Left ventricle myocardium superior (tissue), 1 donor: ENCODE measurements at places on chromosomes 1 and 21.

GRCh38 chr1:38727684-38728584 lies 131.6 kb downstream of the RRAGC start:
- DNase-seq, result peak; percentile 65

DNA sequence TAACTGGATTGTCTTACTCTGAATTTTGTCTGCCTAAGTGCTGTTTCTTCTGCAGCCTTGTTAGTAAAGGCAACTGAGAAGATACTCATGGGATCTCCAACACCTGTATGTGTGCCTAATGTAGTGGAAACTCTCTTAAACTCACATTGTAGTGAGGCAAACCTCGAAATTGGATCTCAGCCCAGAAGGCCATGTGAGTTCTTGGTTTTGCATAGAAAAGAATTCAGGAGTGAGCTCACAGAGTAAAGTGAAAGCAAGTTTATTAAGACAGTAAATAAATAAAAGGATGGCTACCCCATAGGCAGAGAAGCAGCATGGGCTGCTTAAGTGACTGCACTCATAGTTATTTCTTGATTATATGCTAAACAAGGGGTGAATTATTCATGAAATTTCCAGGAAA lies 1344.7 kb downstream of the NCAM2 start:
- no peak for DNase-seq

GRCh38 chr1:1185101-1185765 lies 11.6 kb downstream of the TTLL10 start:
- DNase-seq, result peak; percentile 20

DNA sequence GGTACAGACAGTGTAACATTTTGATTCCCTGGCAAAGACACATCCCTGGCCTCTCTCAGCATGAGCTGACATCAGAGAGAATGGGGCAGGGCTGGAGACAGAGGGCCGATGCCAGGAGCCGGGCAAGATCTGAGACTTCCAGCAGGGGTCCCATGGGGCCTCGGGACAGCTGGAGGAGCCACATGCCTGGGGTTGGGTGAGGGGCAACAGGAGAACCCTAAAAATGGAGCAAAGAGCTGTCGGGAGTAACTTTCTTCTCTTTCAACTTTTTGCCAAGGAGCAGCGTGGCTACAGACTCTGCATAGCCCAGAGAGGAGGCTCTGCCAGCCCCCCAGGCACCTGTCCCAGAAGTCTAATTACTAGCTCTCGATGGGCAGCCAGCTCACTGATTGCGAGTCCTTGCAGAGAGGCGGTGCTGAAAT lies 130.8 kb downstream of the LACTBL1 start:
- DNase-seq, result peak; percentile 77

DNA sequence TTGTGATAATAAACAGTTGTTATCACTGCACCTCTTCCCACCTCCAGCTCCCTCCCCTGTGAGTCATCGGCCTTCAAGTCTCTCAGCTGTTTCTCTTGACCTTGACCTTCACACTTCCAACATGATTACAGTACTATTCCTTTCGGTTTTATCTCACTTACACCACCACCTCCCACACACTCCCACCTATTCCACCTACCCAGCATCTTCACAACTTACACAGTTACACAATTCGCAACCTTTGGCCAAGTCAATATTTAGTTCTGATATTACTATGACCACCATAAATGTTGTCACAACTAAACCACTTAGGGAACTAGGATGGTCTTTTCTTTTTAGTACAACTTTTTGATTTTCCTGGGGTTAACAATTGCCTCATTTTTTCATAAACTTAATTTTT lies 60.2 kb downstream of the RIPK4 start:
- DNase-seq, result no peak

GRCh38 chr1:65469889-65470340 lies 49.4 kb downstream of the LEPR start:
- DNase-seq, result no peak

DNA sequence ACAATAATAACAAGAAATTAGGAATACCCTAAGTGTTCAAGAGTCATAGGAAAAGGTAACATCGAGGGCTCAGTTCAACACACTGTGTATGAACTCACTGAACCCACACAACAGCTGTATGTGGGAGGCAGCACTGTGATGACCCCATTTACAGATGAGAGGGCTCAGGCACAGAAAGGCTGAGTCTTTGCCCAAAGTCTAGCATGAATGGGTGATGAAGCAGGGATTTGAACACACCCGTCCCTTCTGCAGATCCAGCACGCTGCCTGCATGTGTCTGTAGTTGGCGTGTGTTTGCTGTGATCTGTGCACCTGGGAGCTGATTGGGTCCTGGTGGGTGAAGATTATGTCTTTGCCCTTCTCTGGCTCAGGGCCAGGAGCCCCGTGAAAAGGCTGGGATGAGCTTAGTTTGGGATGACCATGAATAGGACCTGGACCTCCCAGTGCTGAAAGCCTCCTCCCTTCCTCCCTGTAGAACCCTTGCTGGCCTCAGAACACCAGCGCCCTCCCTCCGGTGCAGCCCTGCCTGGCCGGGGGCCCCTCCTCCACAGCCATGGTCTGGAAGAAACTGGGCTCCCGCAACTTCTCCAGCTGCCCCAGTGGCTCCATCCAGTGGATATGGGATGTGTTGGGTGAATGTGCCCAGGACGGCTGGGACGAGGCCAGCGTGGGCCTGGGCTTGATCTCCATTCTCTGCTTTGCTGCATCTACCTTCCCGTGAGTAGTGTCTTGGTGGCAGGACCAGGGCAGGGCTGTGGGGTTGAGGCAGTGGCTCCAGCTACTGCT lies 5.2 kb downstream of the SLC66A1 start:
- no peak for DNase-seq

- DNase-seq, result peak; percentile 75
Measured at GRCh38 chr1:228902781-228903433, 167.6 kb downstream of the RHOU start.

DNA sequence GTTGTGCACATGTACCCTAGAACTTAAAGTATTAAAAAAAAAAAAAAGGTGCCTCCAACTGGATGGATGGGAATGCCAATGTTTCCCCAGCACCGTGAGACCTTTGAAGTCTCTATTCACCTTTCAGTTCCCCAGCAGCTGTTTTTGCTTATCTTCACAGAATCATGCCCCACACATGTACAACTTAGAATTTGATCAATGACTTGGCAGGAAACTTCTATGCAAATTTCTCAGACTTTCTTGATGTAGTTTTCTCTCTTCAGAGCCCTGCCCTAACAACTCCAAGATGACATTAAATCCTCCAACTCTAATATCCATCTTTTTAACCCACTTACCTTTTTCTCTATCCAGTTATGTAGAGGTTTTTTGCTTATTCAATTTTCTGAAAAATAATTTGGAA lies 144.3 kb downstream of the PLPPR5 start:
- no peak for DNase-seq

- no peak for DNase-seq
Measured at GRCh38 chr1:60841116-60842046, 241.0 kb upstream of the NFIA start.

GRCh38 chr21:25565272-25566211 lies 41.7 kb downstream of the MRPL39 start:
- no peak for DNase-seq

- no peak for DNase-seq
Measured at GRCh38 chr1:185406006-185406690, 89.1 kb upstream of the IVNS1ABP start.

DNA sequence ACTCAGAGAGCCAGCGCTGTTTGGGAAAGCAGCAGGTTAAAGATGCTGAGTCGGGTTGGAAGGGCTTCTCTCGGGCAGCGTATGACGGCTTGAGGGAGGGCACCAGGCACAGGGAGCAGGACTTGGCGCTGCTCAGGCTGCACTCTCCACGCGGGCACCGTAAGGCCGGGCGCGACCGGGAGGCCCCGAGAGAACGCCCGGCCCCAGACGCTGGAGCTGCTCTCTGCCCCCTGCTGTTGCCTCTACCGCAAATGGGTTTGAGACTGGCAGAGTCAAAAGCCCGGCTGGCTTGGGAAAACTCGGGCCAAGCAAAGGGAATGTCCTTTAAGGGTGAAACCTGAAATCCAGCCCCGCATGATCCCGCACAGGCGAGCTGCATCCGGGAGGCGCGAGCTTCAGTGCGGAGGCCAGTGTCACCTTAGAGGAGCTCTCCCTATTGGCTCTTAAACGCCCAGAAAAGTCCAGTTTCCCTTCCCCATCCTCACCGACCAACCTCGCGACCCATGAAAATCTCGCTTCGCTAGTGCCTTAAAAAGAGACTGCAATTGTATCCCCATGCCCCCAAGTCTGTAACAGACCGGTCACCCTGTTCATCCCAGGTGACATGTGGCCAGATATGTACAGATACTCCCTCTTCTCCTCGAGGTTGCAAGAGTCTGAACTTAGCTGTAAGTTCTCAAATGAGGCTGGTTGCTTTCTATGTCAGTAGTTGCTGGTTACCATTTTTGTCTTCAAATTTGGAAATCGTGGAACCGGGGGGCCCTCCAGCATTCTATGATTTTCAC lies 1.1 kb downstream of the PRRX1 start:
- DNase-seq, result peak; percentile 75

GRCh38 chr1:226606311-226607267 lies 58.0 kb downstream of the STUM start:
- DNase-seq, result no peak

DNA sequence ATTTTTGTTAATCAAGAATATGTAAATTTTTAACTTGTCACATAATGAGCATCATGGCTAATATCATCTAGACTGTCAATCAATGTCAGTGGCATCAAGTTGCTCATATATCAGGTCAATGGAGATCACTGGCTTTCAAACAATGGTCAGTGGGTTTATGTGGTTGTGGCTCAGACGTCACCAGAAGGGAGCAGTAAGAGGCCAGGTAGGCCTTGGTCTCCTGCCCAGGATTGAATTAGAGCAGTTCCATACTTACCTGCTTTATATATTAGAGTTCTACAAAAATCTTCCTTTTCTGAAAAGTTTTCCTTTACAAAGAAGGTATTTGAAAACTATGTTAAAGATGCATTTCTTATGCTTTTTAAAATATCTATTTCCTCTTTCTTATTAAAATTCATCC lies 206.3 kb upstream of the B3GALT2 start:
- no peak for DNase-seq

DNA sequence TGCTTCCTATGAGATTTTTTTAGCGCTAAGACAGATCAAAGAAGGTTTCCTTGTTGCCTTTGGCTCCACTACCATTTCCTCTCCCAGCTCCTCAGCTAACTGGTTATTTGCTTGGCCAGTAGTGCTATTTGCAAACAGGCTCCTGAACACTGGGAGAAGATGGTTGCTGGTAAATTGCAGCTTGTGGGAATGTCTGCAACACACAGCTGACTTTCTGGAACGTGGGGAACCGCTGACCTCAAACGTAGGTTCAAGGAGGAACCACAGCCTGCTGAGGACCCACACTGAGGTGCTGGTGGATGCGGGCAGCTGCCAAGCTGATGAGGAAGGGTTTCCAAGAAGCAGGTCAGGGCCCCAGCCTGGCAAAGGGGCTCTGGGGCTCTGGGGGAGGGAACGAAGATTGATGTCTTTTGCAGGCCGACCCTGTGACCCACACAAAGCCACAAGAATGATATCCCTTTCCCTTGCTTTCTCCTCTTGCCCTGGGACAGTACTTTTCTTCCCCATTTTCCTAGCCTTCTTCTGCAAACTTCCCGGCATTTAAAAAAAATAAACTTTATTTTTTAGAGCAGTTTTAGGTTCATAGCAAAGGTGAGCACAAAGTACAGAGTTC lies 24.8 kb downstream of the GNG4 start:
- DNase-seq, result no peak

GRCh38 chr1:154479764-154480421 lies 22.1 kb upstream of the TDRD10 start:
- DNase-seq, result no peak

- DNase-seq, result no peak
Measured at GRCh38 chr1:6688001-6688400, 13.6 kb downstream of the DNAJC11 start.

DNA sequence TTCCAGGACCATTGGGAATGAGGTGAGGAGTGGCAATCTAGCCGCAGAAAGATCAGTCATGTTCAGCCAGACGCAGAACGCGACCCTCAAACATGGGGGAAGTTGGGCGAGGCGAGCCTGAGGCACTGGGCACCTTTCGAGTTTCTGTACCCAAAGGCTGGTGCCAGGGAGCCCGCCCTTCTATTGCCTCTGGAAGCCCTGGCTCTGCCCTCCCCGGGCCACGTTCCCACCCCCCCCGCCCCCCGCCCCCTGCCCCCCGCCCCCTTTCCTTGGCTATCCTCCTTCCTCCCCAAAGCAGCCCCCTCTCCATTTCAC lies 2.2 kb upstream of the ZBTB7B start:
- DNase-seq, result no peak

DNA sequence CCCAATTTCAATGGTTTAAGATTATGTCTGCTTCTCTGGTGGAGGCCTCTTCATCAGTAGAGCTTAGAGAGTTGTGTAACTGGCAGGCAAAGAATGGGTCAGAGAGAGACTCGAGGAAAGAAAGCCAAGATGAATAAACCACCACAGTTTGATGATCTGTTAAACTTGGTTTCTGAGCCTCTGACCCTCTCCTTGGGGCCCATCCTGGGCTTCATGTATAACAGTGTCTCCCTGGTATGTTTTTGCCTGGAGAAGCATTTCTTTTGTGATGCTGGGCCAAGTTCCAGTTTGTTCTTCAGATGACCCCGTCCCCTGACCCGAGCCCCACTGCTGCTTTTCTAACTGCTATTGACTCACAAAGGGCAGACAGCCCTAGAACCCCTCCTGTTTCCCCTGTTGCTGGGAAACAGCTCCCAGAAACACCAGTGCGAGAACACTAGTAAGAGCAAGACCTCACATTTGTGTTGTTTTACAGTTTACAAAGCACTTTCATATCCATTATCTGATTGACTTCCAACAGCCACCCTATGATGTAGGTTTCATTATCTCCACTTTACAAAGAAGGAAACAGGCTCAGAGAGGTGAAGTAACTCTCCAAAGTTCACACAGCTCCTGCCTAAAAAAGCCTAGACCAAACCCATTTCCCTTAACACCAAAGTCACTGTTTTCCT lies 9.0 kb downstream of the CD2 start:
- no peak for DNase-seq

- DNase-seq, result peak; percentile 69
Measured at GRCh38 chr21:33127154-33127867, 57.4 kb downstream of the OLIG1 start.

GRCh38 chr1:14661222-14661621 lies 62.7 kb downstream of the KAZN start:
- DNase-seq, result no peak
